ENCODE measurements at places on chromosomes 1 and 21. TPM values are rescaled to one million over a fixed set of nuclear protein-coding genes. Genes with fewer than 3 reads are reported as not detected.

CNIH3 gene
- total RNA-seq, result 1.8 TPM

DNA sequence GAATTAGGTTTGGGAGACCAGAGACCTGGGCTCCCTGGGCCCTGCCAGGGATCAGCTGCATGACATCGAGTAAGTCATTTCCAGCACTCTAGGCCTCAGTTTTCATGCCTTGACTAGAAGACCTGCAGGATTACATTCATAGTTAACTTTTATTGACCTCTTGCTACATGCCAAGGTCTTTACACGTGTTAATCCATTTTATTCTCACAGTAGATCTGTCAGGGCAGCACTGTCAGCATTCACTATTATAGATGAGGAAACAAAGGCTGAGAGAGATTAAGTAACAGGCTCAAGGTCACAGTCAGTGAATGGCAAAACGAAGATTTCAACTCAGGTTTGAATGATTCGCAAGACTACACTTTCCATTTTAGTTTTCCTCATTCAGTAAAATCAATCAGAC, 37.0 kb downstream of the PGM1 start:
- H3K4me3 ChIP-seq, result no peak overlapping the region
- no peaks in the 10 kb centered on the region for H3K27me3 ChIP-seq
- H3K36me3 ChIP-seq, result no peaks in the 10 kb centered on the region
- H3K27ac ChIP-seq, result no peak overlapping the region
- DNase-seq, result no peak

GRCh38 chr1:160797271-160797709, 1.3 kb downstream of the LY9 start:
- peak overlapping the region; percentile 95 for H3K27ac ChIP-seq
- peaks cover 63% of the 10 kb centered on the region for H3K4me1 ChIP-seq
- no peaks in the 10 kb centered on the region for H3K36me3 ChIP-seq
- H3K4me3 ChIP-seq, result peak overlapping the region; percentile 63
- no peaks in the 10 kb centered on the region for H3K27me3 ChIP-seq

DNA sequence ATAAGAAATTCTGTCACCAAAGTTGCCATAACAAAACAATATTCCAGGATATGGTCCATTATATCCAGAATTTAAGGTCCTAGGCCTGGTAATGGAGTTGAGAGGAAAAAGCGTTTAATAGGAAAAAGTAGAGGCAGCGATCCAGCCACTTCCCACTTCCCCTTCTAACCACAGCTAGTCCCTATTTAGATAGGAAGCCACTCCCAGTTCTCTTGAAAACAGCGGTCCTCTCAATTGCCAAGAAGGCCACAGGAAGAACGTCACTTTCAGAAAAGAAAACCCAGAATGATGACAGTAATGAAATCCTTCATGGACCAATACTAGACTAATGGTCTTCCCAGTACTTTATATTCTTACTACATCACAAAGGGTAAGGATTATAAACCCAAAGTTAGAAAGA, 38.6 kb downstream of the ABL2 start:
- H3K4me1 ChIP-seq, result peaks cover 4% of the 10 kb centered on the region
- no peak overlapping the region for H3K27ac ChIP-seq
- DNase-seq, result no peak
- no peaks in the 10 kb centered on the region for H3K27me3 ChIP-seq

INAVA gene
- 0.34 TPM for total RNA-seq

HOOK1 gene
- total RNA-seq, result 12.6 TPM

KCTD3 gene
- total RNA-seq, result 2.6 TPM

DNA sequence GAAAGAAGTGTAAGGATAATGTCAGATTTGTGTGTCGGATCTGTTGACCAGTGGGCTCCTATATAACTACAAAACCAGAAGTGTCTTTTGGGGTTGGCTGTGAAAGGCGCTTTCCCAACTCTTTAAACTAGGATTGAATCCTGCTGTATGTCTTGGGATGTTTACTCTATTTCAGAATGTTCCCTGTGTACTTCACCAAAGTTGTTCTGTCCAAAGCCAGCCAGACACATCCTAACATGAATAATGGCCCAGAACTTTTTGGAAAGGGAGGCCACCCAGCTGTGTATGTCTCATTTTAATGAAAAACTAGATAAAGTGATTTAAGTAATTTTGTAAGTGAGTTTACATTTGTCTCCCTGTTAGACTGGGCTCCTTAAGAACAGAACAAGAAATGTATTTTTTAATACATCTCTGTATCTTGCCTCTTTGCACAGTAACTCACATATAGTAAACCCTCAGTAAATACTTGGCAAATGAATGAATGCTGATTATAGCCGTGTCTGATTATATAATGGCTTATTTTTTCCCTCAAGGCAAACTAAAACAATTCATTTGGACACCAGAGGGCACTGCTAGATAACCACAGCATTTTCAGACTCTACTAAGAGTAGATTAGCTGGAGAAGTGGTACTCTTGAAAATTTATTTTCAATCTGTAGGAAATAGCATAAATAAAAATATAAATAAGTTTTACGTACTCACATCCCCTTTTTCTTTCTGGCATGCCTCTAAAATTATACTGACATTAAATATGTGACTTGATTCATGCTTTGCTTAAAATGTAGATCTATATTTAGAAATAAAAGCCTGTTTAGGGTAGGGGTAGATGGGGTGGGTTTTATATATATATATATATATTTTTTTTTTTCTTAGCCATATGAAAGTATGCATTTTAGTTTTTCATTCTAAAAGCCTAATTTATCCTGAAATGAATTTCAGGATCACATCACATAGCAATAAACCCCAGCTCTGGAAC, 23.8 kb downstream of the TSEN15 start:
- H3K27me3 ChIP-seq, result no peaks in the 10 kb centered on the region
- H3K4me3 ChIP-seq, result no peak overlapping the region

- DNase-seq, result no peak
- no peak overlapping the region for H3K4me3 ChIP-seq
Measured at GRCh38 chr1:193402037-193402436, 215.6 kb upstream of the B3GALT2 start.
